ENCODE measurements at places on chromosomes 6 and 20. TPM values are rescaled to one million over a fixed set of nuclear protein-coding genes. Genes with fewer than 3 reads are reported as not detected.

The MYBL2 gene
- 1.1 TPM for total RNA-seq

- H3K27me3 ChIP-seq, result no peaks in the 10 kb centered on the region
- no peak overlapping the region for H3K27ac ChIP-seq
- no peak overlapping the region for H3K4me3 ChIP-seq
- no peak for DNase-seq
Observed at GRCh38 chr6:125255201-125255600, 46.6 kb downstream of the HDDC2 start.

The MUCL3 gene
- total RNA-seq, result under 0.01 TPM

- no peaks in the 10 kb centered on the region for H3K36me3 ChIP-seq
- H3K27me3 ChIP-seq, result no peaks in the 10 kb centered on the region
- peaks cover 1% of the 10 kb centered on the region for H3K4me1 ChIP-seq
- no peak overlapping the region for H3K27ac ChIP-seq
- DNase-seq, result no peak
- H3K4me3 ChIP-seq, result peak overlapping the region; percentile 91
Observed at GRCh38 chr6:15246217-15246665, 372 bp downstream of the JARID2 start.

- no peak overlapping the region for H3K27ac ChIP-seq
- no peaks in the 10 kb centered on the region for H3K4me1 ChIP-seq
- H3K4me3 ChIP-seq, result no peak overlapping the region
Observed at GRCh38 chr6:124494956-124495664, 467.1 kb upstream of the RNF217 start.

DNA sequence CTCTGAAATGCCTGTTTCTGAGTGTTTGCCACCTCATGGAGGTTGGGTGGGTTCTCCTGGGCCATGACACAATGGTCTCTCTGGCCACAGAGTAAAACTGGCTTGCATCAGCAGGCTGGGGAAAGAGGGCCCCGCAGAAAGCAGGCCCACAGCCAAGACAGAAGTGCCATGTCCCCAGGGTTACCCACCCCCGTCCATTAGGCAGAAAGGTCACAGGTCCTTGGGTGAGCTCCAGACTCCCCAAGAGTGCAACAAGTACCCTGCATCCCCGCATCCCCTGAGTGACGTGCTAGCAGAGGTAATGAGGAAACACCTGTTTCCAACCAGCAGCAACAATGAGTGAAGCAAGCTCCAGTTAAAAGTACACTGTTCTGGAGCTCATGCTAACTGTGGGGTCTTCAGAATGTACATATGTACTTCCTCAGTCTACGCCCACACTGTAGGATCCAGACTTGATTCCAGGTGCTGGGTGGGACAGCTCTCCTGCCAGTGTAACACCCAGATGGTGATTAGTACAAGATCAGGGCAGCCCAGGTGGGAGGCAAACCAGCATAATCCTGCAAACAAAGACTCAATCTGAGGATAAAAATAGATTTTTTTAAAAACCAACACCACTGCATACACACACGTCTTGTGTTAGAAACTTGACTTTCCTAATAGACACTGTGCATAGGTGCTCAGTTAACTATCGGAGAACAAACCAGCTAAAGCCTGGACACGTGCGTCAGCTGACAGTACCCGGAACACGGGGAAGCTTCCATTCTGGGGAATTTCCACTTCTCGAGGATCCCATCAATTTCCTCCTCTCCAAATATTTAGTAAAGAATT is 31.5 kb downstream of the RRBP1 start:
- peaks cover 35% of the 10 kb centered on the region for H3K4me1 ChIP-seq
- H3K27ac ChIP-seq, result no peak overlapping the region
- no peaks in the 10 kb centered on the region for H3K27me3 ChIP-seq
- H3K36me3 ChIP-seq, result no peaks in the 10 kb centered on the region

DNA sequence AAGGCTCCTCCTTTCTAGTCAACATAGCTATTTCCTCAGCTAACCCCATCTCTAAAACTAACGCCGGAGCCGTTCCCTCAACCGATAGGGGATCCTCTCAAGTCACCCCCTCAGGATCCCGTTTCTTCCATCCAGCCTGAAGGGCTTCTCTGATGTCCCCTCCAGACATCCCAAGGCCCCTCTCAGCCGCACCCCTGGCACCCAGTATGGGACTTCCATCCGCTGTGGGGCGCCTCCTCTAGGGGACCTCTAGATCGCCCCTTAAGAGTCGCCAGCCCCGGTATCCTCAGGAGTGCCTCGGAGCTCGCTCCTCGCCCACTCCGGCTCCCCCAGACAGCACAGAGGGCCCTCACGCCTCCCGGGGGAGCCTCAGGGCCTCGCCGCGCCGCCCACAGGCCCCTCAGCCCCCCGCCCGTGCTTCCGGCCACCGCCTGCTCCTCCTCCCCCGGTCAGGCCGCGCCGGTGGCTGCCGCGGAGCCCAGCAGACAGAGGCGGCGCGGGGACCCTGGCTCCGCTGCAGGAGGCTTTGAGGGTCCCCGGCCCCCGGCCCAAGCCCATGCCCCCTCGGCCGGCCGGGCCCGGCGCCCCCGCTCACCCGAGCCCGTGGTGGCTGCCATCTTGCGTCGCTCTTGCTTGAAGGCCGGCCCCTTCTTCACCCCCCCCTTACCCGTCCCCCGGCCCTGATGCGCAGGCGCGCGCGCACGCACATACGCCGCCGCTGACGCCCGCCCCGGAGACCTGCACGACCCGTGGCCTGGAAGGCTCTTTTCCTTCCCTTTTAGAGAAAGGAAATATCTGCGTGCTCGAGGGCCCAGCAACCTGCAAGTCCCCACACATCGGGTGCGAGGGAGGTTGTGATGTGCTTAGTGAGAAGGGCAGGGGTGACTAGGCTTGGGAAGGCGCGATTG is at the start of gene UBE2V1:
UBE2V1 (minus strand) TSS at position 639 of the 908 bp plus-strand sequence; CDS start at position 617, 22 bp downstream.
- peak within 1 kb of the TSS; percentile 87 for H3K27ac ChIP-seq
- peak; percentile 92 for DNase-seq
- H3K36me3 ChIP-seq, result no peaks in the 10 kb centered on the region
- H3K27me3 ChIP-seq, result no peaks in the 10 kb centered on the region
- H3K4me1 ChIP-seq, result peaks cover 10% of the 10 kb centered on the region

DNA sequence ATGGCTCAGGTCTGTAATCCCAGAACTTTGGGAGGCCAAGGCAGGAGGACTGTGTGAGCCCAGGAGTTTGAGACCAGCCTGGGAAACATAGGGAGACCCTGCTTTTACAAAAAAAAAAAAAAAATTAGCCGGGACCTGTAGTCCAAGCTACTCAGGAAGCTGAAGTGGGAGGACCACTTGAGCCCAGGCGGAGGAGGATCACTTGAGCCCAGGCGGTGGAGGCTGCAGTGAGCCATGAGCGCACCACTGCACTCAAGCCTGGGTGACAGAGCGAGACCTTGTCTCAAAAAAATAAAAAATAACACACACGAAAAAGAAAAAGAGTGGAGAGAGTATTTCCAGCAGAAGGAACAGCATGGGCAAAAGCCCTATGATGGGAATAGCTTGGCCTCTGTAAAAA is 2.0 kb downstream of the TTLL9 start:
- no peaks in the 10 kb centered on the region for H3K36me3 ChIP-seq
- no peak for DNase-seq
- no peaks in the 10 kb centered on the region for H3K4me1 ChIP-seq

DNA sequence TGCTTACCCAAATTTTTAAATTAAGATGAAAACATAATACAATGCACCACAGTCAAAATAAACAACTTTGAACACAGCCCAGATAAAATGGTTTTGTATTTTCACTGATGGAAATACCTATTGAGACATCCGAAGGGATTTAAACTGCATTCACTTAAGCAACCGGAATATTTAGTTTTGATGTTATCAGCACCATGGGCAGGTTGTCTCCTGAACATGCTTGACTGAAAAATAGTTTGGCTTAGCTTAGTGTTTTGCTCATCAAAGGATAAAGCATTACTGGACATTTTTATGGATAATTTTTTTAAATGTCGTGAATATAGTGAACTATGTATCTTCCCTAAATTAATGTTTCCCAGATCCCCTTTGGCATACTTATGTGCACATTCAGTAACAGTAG is 177.5 kb downstream of the GJA1 start:
- H3K27ac ChIP-seq, result no peak overlapping the region
- H3K4me3 ChIP-seq, result no peak overlapping the region
- no peaks in the 10 kb centered on the region for H3K27me3 ChIP-seq
- no peaks in the 10 kb centered on the region for H3K4me1 ChIP-seq

The RBM39 gene
- total RNA-seq, result 298 TPM
